ENCODE measurements at places on chromosomes 6 and 20.

- no peak for DNase-seq
Observed at GRCh38 chr6:6824381-6824780, 235.9 kb downstream of the LY86 start.

- no peak for DNase-seq
Observed at GRCh38 chr20:39676857-39677391, 714.8 kb downstream of the DHX35 start.

DNA sequence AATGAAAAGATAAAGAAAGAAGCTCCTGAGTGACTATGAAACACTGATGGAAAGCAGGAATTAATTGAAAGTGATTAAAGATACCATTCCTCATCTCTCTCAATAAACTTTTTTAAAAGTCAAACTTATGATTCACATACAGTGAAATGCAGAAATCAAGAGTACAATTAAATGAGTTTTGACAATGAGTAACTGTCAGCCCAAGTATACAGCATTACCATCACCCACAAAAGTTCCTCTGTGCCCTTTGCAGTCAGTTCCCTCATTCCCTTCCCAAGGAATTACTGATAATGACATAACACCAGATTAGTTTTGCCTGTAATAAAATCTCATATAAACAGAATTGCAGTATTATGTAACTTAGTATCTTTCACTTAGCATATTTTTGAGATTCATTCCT lies 44.5 kb downstream of the ATG5 start:
- no peak for DNase-seq

- no peak for DNase-seq
Observed at GRCh38 chr6:24568683-24569082, 73.9 kb downstream of the ALDH5A1 start.

GRCh38 chr6:34485321-34486060 lies 19.6 kb downstream of the PACSIN1 start:
- no peak for DNase-seq

DNA sequence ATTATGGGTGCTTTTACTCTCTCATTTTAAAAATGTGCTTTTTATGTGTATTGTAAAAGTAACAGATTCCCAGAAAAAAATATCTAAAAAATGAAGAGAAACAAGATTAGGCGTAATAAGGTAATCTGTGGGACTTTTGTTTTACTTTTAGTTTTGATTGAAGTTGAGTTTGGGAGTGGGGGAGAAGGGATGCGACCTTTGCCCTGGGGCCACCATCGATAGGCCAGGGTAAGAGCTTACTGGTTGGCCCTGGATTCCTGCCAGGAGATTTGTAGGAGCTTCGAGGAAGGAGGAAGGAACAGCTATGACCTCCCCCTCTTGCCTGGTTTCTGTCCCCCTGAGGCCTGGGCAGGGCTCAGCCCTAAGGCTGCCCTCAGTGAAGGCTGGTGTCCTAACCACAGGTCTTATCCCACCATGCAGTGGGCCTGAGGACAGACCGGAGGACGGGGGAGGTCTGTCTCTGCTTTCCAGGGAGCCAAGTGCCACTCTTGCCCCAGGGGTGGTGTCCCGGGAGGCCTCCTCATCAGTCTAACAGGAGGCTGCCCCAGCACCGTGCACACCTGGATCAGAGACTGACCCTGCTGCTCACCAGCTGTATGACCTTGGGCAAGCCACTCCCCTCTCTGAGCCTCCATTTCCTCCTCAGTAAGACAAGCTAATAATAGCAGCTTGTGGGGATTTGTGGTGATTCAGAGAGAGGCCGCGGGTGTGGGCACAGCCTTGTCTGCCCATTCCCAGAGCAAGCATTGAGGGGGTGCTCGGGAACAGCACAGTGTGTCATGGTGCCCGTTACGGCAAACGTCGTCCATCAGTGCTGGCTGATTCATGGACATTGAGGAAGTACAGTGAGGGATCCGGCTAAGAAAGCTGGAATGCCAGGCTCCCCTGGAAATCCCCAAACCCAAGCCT lies 21.2 kb downstream of the TGM2 start:
- peak; percentile 48 for DNase-seq

- DNase-seq, result no peak
Observed at GRCh38 chr6:20946022-20946421, 411.8 kb downstream of the CDKAL1 start.

GRCh38 chr6:112482373-112482772 lies 135.2 kb downstream of the RFPL4B start:
- no peak for DNase-seq

- DNase-seq, result no peak
Observed at GRCh38 chr6:169921853-169922824, 170.7 kb downstream of the ERMARD start.

GRCh38 chr20:20360464-20360863 lies 7.4 kb upstream of the INSM1 start:
- peak; percentile 43 for DNase-seq

DNA sequence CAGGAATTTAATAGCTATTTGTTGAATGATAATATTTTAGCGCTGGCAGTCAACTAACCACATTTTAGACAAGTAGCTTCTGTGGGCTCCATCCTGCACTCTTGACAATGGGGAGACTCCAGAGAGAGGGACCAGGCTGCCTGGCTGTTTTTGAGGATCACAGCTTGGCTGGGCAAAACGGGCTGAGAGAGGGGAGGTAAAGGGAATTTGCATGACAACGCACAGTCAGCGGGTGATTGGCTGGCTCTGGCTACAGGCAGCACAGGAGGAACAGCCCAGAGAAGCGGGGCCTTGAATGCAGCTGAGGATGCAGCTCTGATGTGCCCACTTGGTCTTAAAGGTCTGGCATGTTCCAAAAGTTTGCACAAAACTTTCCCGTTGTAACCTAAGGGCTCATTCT lies 41.2 kb downstream of the LRFN2 start:
- DNase-seq, result no peak

- DNase-seq, result no peak
Observed at GRCh38 chr6:49528571-49528970, 21.9 kb upstream of the C6orf141 start.

DNA sequence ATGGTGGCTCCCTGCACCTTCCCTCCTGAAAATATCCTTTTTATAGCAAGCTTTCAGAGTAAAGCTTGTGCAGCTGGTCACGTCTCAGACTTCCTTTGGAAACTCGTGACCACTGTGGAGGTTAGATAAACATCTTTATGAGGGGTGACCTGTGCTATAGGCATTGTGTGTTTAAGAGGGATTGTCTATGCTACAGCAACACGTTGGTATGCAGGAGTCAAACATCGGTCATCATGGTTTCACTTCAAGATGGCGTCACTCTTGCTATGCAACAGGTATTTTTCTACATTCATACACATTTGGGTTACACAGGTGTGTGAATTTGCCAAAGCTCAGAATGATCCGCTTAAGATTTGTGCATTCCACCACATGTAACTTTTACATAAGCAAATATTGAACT lies 14.6 kb upstream of the BLCAP start:
- no peak for DNase-seq

- DNase-seq, result no peak
Observed at GRCh38 chr20:57133926-57134650, 132.4 kb downstream of the BMP7 start.

DNA sequence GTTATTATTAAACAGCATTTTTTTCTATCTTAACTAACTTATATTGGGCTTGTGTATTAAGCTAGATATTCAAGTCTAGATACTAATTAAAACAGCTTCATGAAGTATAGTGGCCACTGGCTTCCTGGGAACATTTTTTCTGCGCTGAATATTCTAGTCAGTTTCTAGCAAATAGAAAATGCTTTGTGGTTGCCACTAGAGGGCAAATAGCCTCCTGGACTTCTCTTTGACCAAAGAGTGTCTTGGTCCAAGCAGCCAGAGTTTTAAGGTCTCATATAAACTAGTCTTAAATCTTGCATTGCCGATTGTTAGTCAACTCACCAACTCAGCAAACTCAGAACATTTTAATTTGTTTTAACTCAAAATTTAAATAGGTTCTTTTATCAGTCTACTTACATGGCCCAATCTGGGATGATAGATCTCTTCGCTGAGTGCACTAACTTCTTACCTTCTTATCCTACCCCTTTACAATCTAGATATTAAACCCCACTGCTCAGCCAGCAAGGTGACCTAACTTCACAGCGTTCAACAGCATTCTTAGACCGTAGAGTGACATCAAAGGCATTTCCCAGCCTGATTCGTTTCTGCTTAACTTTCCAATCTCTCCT lies 24.6 kb upstream of the ID4 start:
- peak; percentile 26 for DNase-seq

Data from AG04450 (cell line).